HCEC 1CT (cell line): ENCODE measurements at places on chromosomes 2 and 18.

DNA sequence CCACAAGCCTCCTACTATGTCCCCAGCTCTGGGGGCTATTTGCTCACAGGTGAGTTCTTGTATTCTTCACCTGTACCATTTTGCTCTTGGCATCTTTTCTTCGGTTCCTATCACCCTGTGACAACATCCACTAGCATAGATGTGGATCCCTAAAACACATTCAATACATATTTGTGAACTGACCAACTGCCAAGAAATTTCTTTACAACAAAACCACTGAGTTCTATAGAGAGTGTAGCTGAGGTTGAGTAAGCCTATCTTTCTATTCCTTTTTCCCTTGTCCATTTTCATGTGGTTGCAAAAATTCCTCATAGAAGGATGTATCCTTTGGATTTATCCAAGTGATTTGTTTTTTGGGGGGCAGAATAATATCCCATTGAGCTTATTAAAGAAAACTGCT lies 192.7 kb upstream of the ITGA4 start:
- DNase-seq = no peak

- no peak for DNase-seq
Measured at GRCh38 chr2:124967325-124967724, 942.2 kb downstream of the CNTNAP5 start.

DNA sequence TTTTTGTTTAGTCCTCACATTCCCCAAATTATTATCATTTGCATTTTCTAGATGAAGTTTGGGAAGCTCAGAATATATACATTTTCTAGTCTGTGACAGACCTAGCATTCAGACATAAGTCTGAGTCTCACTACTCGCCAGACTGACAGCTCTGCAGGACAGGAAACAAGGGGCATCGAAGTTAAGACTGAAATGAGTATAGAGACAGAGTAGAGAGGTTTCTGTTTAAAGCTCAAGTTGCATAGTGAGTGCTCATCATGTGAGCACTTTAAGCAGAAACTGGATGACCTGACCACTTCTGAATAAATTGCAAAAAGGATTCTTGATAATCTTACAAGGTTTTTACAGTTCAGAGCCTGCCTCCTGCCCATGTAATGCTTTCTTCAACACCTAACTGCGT lies 1.1 kb downstream of the HADHB start:
- DNase-seq = peak; percentile 24

DNA sequence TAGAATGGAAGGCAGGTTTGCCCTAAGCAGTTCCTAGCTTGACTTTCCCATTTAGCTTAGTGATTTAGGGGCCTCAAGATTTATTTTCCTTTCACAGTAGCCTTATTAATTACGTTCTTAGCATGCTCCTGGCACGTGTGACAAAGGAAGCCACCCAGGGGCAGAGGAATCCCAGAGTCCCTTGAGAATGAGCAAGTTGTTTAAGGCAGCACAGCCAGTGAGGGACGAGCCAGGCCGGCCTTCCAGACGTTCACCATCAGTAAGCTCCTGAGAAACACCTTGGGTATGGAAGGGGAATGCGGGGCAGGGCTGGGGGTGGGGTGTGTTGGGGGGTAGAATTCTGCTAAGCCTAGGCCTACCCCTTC lies 76.3 kb downstream of the SOWAHC start:
- DNase-seq = no peak

DNA sequence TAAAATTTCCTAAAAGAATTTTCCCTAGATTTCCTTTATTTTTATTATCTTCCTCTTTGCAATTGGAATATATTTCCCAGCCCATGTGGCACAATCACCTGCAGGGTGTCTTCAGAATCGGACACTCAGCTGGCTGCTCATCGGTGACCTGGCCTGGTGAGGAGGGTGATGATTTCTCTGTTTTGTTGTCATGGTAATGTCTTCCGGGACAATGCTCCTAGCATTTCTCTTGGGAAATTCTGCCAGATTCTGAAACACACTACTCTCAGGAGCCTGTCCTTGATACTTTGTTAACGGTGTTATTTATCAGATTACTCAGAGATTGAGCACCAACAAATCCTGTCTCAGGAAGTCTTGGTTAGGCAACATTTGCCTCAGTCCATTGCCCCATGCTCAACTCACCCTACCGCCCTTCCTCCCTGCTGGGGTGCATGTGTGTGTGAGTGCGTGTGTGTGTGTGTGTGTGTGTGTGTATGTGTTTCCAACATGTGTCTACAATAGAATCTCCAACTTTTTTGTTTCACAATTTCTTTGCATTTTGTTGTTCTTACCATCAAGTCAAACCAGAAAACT lies 70.3 kb downstream of the MYT1L start:
- no peak for DNase-seq

DNA sequence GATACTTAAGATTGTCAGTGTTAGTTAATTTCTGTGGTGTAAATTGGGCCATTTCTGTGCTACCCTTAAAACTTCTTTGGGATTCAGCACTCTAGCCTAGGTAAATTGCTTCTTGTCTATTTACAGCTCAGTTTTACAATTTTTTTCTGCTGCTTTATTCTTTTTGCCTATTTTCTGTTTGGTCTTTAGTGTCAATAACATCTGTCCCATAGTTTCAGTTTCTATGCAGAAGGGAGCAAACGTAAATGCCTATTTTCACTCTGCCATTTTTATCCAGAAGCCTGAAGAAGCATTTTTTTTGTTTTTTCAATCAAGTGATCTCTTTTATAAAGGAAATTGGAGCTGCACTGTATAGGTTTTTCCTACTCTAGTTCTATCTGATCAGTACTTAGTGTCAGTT lies 564.9 kb upstream of the MEX3C start:
- DNase-seq = no peak

DNA sequence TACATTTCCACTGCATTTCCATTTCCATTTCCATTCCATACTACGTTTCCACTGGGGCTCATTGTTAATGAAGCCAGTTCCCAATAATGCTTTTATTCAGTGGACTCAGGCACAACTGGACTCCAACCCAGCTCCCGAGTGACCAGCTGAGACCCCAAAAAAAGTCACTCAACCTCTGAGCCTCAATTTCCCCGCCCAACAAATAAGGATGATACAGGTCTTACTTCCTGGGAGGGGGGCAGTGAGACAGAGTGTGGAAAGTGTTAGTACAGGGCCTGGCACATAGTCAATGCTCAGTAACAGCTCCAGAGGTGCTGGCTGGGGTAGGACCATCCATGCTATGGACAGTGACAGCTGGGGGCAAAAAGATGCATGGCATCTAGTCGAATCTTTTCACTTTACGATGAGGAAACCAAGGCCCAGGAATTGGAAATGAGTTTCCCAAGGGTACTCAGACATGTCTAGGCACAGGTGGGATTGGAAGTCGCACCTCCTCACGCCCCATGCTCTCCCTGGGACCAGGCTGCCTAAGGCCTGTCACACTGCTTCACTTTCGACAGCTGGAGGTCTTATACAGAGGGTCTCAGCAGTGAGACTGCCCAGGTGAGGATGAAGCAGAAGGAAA lies 226.5 kb downstream of the ANAPC1 start:
- no peak for DNase-seq

- DNase-seq = peak; percentile 13
Measured at GRCh38 chr2:230684270-230685168, 28.1 kb upstream of the CAB39 start.

GRCh38 chr2:216082805-216083204 lies 1.1 kb downstream of the TMEM169 start:
- no peak for DNase-seq

DNA sequence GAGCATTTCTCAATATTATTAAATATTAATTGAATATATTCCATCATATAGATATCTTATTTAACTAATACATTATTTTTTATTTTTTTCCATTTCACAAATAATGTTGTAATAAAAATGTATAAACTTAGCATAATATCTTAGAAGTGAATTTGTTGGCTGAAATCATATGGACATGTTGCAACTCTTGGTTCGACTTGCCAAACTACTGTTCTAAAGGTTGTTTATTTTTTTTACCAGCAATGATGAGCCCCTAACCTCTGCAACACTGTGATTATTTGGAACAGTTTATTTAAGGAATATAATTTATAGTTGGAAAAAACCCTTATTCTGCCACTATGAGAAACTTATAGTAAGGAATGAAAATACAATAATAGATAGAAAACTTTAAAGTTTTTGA lies 8.8 kb upstream of the NAB1 start:
- peak; percentile 34 for DNase-seq

GRCh38 chr2:146468578-146468977 lies 1376.3 kb upstream of the ACVR2A start:
- DNase-seq = no peak

GRCh38 chr2:197092431-197092830 lies 165.9 kb upstream of the PGAP1 start:
- peak; percentile 77 for DNase-seq

DNA sequence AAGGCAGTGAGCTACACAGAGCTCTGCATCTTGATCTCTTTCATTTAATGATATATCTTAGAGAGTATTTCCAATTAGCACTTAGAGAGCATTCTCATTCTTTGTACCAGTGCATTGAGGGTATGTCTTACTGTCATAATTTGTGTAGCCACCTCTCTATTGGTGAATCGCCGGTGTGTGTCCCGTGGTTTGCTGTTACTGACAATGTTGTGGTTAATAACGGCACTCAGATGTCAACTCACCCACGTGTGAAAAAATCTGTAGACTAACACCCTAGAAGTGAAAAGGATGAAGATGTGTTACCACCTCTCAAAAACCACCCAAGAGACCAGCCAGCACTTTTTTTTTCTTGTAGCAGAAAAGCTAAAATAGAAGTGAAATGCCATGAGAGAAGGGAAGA lies 37.1 kb downstream of the TEX51 start:
- no peak for DNase-seq

DNA sequence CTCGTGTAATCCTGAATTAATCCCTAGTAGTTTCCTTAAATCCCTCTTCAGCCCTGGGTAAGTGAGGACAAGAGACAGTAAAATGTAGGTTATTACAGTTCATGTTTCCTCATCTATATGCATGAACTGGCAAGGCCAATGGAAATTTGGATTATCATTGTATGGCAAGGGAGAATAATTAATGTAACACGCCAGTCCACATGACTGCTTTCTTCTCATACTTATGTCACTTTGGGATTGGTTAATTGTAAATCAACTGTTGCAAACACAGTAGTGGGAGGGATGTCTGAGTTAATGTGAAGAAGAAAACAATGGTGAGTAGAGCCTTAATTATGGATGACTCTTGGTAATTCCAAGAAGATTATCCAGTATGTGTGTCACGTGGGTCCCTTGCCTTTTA lies 1.7 kb upstream of the SERPINB7 start:
- no peak for DNase-seq

- no peak for DNase-seq
Measured at GRCh38 chr2:174711206-174711605, 53.1 kb downstream of the CHRNA1 start.

DNA sequence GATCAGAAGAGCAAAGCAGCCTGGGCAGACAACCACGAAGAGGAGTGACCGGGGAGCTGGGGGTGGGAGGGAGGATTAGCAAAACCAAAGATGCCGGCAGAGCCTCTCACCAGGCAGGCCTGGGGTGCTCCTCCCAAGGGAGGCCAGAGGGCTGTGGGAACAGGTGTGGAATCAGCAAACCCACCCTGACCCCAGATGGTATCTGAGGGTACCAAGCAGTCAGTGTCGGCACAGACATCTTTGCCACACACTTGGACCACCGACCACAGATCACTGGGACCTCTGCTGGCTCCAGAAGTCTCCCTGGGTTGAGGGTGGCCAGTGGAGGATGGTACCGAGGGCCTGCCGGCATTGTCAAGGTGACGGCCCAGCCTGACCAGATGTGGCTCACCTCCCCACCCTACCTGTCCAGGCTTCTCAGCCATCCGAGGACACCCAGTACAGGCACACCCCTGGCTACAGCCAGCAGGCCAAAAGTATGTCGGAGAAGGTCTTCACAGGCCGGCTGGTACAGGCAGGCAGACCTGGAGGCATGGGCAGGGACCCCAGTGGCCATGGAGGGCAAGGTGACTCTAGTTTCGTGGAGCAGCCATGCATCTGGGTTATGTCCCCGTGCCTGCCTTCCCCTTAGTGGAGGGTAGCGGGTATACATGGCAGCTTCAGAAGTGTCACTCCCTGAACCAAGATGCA lies 82.1 kb downstream of the UXS1 start:
- no peak for DNase-seq

- DNase-seq = no peak
Measured at GRCh38 chr2:11506611-11506969, 27.3 kb upstream of the GREB1 start.

- no peak for DNase-seq
Measured at GRCh38 chr2:127542231-127542630, 6.7 kb downstream of the MYO7B start.

- DNase-seq = no peak
Measured at GRCh38 chr2:70073493-70073892, 13.8 kb upstream of the PCBP1 start.

GRCh38 chr2:218465987-218466633 lies 47.2 kb downstream of the VIL1 start:
- peak; percentile 39 for DNase-seq

DNA sequence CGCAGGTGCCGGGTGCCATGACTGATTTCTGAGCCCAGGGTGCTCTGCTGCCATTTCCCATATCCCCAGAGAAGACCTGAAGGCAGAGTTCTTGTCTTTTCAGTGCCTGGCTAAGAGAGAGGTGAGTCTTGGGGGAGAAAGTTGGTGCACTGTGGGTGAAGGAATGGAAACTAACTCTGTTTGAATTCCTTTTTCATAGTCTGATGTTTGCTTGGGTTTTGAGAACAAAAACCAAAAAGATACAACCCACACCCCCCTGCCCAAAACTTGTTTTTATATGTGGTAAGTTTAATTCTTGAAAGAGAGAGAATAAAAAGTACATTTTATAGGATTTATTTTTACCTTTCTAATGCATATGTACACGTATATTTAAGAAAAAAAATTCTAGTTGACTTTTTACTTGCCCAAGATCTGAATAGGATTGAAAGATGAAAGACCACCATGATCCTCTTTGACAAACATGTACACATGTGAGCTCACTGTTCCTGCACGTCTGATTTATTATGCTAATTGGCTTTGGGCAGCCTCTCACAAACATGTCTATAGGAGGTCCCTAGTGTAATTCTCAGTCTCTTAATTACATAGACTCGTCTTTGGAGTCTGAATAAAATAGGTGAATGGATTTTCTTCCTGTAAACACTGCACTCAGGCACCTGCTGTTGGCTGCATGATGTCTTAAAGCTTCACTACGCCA lies 46.3 kb downstream of the ARL4C start:
- no peak for DNase-seq

DNA sequence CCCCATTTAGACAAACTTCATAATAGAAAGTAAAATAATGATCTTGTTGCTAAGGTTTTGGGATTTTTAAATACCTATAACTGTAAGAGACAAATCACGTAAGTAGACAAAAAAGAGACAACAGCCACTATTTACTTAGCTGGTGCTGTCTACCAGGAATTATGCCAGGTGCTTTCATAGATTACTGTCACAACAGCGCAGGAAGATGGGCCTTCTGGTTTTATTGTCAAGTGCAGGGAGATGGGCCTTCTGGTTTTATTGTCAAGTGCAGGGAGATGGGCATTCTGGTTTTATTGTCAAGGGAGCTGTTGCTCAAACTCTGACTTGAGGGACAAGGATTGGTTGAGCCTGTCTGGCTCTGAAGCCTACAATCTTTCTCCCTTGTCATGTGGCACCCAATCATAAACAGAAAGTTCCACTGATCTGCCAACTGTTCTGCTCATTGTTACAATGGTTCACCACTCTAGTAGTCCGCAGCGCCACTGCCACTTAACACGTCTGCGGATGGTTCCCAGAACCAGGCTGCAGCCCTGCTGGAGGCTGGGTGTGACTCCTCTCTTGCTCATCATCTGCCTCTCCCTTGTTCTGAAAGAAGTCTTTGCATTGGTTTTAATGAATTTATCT lies 95.0 kb downstream of the RNF144A start:
- DNase-seq = no peak

GRCh38 chr2:24617424-24617823 lies 126.4 kb downstream of the NCOA1 start:
- DNase-seq = no peak

GRCh38 chr2:172021955-172022354 lies 22.2 kb downstream of the METAP1D start:
- no peak for DNase-seq
